ENCODE measurements at places on chromosomes 1 and 21. TPM values are rescaled to one million over a fixed set of nuclear protein-coding genes. Genes with fewer than 3 reads are reported as not detected.

The GBP6 gene
- polyA plus RNA-seq, result not detected

GRCh38 chr1:181033128-181033798 is 520 bp upstream of the MR1 start:
- peak; percentile 10 for DNase-seq

- DNase-seq, result no peak
Observed at GRCh38 chr1:223803211-223803610, 42.5 kb downstream of the TP53BP2 start.

The ATXN7L2 gene
- polyA plus RNA-seq, result 6.3 TPM

DNA sequence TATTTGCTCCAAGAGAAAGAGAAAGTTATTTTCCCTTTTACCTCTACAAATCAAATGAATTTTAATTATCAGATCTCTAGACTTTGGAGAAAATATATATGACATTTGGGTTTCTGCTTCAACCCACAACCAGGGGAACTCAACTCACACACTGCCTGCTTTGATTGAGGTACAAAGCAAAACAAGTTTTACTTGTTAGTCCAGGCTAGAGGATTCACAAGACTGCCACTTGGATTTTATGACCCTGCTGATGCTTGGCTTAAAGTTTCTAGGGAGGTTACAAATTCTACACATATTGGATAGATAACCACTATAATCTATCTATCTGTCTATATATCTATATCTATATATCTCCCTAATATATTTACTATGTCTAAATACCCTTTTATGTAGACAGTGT is 467.3 kb upstream of the RGS18 start:
- DNase-seq, result no peak

DNA sequence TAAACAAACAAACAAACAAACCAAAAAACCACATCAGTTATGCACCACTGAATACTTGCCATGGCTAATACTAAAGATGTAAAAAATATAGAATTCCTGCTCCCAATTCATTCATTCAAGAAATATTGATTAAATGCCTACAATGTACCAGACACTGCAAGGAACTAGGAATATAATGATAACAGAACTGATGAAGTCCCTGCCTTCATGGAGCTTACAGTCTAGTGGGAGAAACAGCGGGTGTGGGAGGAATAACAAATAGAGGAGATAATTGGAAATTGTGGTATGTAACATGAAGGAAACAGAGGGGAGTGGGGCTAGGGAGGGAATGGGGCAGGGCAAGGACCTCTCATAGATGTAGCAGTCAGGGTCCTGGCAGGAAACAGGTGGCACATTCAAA is 58.6 kb upstream of the NBL1 start:
- DNase-seq, result no peak

DNA sequence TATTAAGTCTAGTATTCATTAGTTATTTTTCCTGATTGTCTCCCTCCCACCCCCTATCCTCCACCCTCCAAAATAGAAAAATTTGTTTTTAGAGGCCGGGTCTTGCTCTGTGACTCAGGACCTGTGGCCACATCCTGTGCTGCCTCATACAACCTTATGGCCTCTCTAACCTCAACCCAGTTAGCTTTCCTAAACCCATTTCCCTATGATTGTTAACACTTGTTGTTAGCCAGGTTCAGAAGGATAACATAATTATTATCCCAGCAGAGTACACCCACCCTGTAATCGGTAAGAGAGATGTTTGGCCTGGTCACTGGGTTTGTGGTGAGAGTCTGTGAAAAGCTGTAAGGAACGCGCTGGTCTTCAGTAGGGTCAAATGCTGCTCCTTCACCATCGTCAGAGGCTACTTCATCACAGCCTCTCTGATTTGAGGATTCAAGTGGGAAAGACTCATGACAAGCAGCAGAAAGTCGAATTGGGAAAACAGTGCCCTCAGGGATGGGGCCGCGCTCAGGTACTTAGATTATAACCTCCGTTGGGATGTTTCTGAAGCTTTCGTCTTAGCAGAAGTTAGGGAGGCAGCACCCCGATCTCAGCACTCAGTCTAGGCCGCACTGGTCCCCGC is 35.9 kb upstream of the HMGN1 start:
- DNase-seq, result no peak

GRCh38 chr1:155794605-155795245 is 62.3 kb downstream of the GON4L start:
- no peak for DNase-seq

GRCh38 chr1:225603538-225604354 is 49.2 kb downstream of the ENAH start:
- no peak for DNase-seq

GRCh38 chr21:35197191-35197590 is 148.1 kb upstream of the RUNX1 start:
- DNase-seq, result no peak
